NCI-H1105 (cell line): ENCODE measurements at places on chromosomes 3 and 15.

- DNase-seq: no peak
These were observed 162.2 kb upstream of the TLE3 start for GRCh38 chr15:70259640-70260508.

DNA sequence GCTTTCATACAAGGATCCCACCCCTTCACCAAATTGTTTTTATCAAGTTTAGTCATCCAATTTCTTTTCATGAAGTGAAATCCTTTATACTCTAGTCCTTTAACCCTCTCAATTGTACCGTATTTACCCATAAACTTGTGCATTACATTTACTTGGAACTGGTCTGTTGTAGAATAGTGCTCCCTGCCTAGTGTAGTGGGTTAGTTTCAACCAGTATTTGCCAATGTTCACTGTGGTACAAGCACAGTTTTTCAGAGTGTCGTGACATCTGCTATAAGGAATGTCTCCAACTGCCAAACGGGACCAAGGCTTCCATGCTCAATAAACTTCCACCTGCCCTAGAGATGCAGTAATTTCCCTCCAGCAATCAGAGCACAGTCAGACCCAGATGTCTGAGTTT lies 211.9 kb downstream of the KCNAB1 start:
- no peak for DNase-seq

- no peak for DNase-seq
These were observed 38.7 kb downstream of the ZBTB38 start for GRCh38 chr3:141407047-141407446.

DNA sequence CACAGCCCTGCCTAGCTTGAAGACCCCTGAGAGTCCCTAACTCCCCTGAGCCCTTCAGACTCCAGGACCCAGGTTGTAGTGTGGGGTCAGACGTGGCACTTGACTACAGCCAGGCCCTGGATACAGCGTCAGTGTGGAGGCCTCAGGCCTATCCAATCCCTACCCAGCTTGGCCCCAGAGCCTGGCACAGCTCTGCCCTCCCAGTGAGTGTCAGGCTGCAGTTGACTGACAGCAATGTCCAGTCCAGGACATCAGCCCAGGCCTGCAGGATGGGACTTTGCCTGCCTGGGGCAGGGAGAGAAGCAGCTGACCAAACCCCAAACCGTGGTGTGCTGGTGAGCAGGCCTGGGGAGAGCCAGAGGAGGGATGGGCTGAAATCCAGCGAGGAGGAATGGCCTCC lies 27.3 kb downstream of the KLF13 start:
- DNase-seq: no peak

DNA sequence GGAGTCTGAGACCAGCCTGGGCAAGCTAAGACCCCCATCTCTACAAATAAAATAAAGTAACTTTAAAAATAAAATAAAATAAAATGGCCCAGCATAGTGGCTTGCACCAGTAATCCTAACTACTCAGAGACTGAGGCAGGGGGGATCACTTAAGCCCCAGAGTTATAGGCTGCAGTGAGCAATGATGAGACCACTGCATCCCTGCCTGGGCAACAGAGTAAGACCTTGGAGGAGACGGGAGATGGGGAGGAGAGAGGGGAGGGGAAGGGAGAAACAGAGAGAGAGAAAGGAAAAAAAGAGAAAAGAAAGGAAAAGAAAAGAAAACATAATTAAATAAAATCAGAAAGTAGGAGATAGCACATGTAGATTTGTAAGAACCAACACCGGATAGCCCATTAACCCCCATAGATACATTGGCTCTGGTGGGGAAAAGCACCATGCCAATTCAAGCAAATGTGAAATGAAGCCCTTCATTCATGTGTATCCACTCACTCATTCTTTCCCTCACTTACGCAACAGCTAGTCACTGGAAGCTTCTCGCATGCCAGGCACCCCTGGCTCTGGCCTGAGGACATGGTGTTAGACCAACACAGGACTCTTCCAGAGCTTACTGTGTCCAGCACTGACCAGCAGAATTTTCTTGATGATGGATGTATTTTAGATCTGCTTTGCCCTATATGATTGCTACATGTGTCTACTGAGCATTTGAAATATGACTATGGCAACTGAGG lies 183.2 kb downstream of the MAGI1 start:
- no peak for DNase-seq

DNA sequence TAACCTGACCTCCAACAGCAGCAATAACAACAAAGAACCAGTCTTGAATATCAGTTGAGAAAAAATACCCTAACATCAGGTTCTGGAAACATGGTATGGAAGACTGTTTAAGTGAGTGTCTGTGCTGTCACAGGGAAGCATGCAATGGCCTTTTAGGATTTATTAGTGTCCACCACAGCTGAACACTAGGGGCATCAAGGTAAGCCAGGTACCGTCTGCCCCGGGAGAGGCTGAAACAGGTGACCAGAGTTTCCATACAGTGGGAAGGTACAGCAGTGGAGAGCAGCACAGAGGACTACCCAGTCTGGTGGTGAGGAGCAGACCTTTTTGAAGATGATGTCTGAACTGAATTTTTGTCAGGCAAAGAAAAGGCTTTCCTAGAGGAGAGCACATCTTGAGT lies 18.4 kb downstream of the ZDHHC23 start:
- DNase-seq: no peak

DNA sequence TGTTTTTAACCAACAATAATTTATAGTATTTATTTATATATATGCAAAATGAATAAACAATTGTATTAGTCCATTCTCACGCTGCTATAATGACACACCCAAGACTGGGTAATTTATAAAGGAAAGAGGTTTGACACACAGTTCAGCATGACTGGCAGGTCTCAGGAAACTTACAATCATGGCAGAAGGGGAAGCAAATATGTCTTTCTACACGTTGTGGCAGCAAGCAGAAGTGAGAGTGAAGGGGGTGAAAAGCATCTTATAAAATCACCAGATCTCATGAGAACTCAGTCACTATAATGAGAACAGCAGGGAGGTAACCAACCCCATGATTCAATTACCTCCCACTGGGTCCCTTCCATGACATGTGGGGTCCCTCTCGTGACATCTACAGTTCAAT lies 162.8 kb upstream of the SLITRK3 start:
- no peak for DNase-seq

DNA sequence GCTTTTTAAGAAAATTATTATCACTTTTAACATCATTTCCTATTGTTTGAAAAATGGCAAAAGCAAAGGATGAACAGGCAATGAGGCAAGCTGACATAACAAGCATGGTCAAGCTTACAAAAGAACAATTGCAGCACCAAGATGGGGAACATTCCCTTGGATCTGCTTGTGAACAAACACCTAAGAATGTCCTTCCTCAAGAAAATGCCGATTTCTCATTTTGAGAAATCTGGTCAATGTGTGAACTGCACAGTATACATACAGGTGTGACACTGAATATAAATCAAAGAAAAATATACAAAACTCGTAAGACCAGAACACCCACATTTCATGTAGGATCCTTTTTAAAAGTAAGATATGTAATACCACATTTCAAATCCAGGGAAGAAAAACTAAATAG lies 58.9 kb downstream of the LRRFIP2 start:
- no peak for DNase-seq

GRCh38 chr3:192914848-192915247 lies 2.8 kb downstream of the MB21D2 start:
- DNase-seq: peak; percentile 80
